ENCODE measurements at places on chromosomes 4 and X.

DNA sequence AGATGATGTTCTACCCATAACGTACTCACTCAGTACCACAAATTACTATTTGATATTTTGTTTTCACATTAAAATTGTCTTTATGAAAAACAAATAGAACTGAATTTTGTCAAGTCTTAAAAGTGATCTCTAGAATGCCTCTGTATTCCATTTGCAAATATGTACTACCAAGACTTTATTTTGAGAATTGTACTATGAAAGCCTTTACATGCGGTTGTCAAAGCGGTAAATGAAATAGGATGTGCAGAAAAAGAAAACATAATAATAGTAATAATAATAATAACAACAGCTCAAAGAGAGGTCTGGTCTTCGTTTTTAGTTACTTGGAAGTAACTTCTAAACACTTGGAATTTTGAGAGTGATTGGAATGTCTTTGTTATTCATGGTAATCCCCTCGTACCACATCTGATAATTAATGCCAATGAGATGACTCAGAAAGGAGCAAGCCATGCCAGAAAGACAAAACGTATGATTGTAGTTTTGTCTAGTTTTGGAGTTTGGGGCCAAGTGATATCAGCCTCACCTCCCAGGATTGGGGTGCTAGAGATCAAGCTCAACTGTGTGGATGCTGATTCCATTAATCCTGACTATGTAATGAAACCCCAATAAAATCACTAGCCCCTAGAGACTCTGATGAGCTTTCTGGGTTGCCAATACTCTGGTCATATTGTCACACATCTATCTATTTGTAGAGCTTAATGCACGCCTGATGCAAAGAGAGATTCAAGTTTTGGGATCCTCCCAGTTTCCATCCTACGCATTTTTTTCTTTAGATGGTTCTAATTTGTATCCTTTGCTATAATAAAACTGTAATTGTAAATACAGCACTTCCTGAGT is 20.2 kb upstream of the CTSO start:
- no peak for DNase-seq

- DNase-seq = no peak
These were observed 20.8 kb downstream of the EGFL6 start for GRCh38 chrX:13590207-13590606.

GRCh38 chr4:2141022-2141761 is 82.1 kb downstream of the NAT8L start:
- no peak for DNase-seq

- no peak for DNase-seq
These were observed 63.7 kb upstream of the HHIP start for GRCh38 chr4:144582105-144582850.

DNA sequence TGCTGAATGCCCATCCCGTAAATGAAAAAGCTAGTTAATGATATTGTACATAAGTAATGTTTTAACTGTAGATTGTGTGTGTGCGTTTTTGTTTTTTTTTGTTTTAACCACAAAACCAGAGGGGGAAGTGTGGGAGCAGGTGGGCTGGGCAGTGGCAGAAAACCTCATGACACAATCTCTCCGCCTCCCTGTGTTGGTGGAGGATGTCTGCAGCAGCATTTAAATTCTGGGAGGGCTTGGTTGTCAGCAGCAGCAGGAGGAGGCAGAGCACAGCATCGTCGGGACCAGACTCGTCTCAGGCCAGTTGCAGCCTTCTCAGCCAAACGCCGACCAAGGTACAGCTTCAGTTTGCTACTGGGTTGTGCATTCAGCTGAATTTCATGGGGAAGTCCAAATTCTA is at the start of gene SPP1:
Gene SPP1, plus strand, starts transcription at position 249 of the 400 bp plus-strand sequence. CDS start 1,182 bp downstream, outside the sequence.
- DNase-seq = no peak

DNA sequence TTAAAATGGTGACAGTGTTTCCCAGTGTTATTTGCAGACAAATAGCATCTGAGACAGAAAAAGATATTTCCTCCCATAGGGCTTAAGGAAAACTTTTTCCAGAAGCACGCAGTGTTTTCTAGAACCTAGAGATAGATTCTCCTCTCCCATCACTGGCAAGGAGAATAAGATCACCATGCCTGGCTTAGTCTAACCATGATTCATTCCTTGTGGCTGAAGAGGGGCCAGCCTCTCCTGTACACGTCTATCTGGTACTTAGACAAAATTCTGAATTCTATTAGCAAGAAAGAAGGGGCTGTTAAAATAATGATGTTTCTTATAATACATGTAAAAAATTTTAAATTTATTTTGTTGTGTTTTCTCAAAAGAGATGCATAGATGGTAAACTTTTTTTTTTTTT is 296.1 kb upstream of the LDB2 start:
- DNase-seq = no peak

DNA sequence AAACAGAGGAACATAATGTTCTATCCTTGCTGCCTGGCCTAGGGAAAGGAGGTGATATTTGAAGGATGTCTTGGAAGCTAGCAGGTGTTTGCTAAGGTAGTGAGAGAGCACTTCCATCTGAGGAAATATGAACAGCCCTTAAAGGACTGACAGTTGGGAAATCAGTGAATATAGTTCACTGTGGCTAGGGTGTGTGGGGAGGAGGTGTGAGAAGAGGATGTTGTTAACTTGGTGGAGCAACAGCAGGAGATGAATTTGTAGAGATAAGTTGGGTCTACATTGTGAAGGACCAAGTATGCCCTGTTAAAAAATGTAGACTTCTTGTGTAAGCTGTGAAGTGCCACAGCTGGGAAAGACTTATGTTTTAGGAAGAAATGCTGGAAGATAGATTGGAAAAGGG is 25.5 kb downstream of the TBC1D19 start:
- DNase-seq = no peak

DNA sequence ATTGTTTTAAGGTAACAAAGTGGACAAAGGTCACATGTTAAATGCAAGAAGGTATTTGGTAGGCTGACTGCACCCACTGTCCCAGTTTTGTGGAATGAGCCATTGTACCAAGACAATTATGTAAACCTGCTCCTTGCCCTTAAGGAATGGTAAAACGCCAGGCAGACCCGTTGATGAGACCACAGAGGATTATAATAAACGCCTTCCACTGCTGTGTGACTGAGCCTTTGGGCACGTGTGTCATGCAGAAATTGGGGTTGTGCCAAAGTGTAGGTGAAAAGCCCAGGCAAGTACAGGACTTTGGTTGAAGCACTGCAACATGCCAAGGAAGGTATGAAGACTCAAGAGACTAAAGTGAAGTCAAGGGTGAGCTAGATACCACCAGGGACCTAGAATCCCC is 59.7 kb downstream of the LRRC66 start:
- DNase-seq = no peak

DNA sequence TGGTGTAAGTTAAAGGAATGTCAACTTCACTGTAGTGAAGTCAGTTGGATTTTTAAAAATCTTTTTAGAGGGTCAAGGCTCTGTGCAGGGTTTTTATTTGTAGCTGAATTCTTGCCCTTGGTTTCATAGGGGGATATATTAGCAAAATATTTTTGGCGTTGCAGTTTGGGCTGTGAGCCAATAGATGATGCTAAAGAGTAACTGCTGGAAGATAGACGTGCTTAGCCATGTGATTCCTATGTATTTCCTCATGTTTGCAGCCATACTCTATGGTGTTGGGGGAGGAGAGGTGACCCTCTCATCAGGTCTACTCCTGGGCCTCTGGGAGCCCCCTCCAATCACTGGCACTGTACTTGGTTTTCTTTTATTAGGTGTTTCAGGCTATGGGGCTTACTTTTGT is 246.7 kb upstream of the ARHGAP24 start:
- no peak for DNase-seq

DNA sequence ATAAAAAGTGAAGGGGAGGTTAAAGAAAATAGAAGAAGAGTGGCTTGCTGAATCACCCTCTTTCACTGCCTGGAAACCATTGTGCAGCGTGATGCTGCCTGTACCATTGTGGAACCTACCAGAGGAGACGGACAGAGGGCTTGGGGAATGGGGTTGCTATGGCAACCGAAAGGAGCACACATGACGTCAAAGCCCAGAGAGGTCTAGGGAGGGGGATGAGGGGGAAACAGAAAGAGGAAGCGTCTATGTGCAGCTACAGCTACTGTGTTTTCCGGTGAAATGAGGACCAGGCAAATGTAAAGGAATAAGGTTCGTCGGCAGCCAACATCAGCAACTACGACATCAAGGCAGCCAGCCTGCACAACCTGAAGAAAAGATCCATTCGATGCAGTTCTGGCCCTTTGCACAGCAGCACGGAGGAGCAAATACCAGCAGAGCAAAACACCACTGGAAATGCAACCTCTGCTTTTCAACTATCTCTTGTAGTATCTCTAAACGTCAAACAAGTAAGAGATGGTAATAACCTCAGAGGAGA is at the start of gene MAPK10:
Gene MAPK10, minus strand, starts transcription at position 110 of the 535 bp plus-strand sequence.
- DNase-seq = peak; percentile 83

DNA sequence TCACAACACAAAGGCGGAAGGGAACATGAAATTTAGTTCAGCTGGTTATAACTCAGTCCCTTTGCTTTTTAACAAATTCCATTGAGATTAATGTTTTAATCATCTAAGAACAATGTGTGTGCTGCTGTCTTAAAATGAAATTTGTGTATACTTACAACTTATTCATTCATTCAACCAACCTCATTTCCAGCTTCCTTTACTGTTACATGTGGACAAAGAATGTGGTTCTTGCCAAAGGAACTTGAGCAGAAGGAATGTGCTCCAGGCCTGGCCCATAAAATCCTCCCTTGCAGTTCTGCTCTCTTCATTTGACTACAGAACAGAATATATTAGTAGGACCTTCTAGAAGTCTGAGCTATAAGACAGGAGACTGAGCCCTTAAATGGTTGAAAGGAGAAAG is 176.8 kb upstream of the GLRA2 start:
- no peak for DNase-seq

- no peak for DNase-seq
These were observed 28.9 kb downstream of the FGF5 start for GRCh38 chr4:80295336-80295735.

DNA sequence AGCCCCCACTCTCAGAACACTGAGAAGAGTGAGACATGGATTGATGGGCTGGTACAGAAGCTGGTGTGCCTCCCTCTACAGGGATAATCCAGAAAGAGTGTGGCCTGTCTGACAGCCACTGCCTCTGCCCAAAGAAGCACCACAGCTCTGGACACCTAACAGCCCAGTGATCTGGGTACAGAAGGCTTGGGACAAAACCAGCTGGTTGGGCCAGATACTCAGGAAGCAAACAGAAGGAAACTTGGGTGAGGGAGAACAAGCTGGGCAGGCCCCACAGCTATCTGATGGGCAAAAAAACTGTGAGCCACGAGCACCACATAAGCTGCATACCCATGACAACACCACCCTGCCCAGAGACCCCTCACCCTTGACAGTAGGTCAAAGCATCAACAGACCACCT is 46.9 kb downstream of the TMPRSS11F start:
- no peak for DNase-seq

- DNase-seq = no peak
These were observed 12.3 kb downstream of the UGDH start for GRCh38 chr4:39514888-39515401.

DNA sequence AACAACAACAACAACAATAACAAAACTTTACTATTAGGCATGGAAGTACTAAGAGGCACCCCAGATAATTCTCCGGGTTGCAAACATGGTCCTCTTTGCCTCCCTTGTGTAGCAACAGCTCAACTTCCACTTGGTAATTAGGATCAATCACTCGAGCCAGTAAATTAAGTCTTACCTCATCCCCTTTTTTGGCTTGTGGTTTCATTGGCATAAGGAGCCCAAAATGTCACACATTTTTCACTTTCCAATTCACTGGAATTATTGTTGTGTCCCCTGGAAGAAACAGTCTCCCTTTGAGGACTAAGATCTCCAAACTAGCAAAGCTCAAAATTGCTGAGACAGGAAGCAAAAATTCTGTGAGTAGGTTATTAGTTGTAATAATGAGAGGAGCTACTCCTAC is 49.2 kb upstream of the HSD17B10 start:
- DNase-seq = no peak

GRCh38 chrX:123755107-123755506 is 22.3 kb upstream of the THOC2 start:
- DNase-seq = no peak
